Stimulated activated CD8-positive, alpha-beta memory T cell treated with anti-CD3 and anti-CD28 coated beads, Interleukin-7, amount 100 ng/mL, for 4 hours (primary cell): ENCODE measurements at places on chromosomes 6 and 20.

DNA sequence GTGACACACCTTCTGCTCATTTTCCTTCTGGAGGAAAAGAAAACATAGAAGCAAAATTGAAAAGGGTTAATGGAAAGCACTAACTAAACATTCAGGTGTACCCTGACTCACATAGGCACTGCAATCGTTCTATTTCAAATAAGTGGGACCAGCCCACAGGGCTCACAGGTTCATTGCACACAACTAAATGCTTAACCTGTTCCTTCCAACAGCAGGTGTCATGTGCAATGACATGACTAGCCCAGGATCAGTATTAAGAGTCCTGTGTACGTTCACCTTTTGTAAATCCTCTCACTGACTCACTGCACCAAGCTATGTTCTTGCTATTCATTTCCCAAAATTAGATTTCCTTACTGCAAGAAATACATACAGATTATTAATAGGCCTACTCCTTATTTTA is 151.3 kb downstream of the GMPR start:
- DNase-seq = no peak

DNA sequence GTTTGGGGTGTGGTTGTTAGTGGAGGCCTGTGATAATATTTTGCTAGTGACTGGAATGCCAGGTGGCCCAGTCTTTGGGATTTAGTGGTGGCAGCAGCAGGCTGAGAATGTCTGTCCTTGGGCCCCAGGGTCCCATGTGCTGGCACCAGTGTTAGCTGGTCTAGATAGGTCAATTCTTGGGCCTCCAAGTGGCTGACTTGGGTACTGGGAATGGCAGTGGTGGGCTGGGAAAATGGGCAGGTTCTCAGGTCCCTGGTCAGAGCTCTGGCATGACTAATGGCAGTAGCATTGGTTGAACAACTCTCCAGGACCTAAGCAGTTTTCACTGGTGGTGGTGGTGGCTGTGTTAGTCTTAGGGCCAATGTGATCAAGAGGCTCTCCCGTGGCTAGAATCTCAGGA is 50.3 kb downstream of the OLIG3 start:
- no peak for DNase-seq

DNA sequence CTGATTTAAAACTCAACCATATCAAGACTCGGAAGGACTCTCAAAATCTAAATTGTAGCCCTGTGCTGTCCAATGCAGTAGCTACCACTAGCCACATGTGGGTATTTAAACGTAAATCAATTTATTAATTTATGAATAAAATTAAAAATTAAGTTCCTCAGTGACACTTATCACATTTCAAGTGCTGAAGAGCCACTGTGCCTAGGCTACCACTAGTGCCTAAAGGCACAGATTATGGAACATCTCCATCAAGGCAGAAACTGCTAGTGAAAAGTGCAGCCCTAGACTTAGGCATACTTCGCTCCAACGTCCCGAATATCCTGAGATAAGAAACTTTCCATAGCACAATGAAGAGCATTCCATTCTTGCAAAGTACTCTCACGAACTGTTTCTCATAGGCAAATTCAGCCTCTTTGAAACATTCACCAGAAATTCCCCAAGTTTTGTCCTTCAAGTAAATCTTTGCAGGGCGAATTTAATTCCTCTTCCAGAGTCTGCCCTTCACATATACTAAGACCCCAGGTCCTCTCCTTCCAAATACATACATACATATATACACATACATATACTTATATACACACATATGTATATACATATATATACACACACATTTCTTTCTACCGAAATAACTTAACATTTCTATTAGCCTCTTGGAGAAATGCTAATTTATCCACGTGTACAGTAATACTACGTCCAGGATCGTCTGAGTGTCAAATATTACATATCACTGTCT is 1.3 kb downstream of the SUPT3H start:
- no peak for DNase-seq

GRCh38 chr6:102137859-102138258 is 744.4 kb downstream of the GRIK2 start:
- DNase-seq = no peak

DNA sequence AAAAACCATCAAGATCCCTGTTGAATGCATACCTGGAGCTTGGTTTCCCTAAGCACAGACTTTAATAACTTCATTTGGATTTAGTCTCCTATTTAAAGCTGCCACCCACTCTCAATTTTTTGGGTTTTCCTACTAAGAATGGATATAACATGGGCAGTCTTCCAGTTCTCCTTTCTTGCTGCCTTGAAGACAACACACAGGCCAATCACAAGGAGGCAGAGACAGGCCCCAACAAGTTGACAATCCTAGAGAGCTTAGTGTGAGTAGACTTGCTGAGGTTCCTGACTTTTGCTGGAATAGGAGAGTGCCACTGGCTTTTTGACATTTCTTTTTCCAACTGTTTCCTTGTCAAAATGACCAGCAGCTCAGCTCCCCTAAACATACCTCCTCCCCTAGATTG is 112.3 kb upstream of the ESR1 start:
- DNase-seq = no peak

- DNase-seq = peak; percentile 33
Measured at GRCh38 chr6:52881996-52882841, 27.3 kb downstream of the GSTA3 start.

GRCh38 chr6:111989743-111990142 is 64.2 kb upstream of the CCN6 start:
- DNase-seq = no peak

GRCh38 chr6:88704980-88705379 is 258.4 kb downstream of the RNGTT start:
- DNase-seq = no peak

DNA sequence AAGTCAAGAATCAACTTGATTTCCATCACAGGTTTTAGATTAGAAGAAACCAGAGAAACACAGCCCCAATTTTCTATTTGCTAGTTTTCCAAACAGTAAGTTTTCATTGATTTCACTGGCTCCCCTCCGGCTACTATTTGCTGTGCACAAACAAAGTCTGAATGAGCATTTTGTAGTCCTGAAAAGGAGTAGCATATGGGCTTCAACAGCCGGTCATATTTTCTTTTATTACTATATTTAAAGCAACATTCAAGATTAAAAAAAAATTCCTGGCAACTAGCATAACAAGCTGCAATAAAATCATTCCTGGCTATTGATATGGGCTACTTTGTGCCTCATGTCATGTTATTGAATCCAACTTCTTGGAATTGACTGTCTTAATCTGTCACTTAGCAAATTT is 48.3 kb downstream of the CARMIL1 start:
- no peak for DNase-seq

GRCh38 chr6:158837684-158838625 is 18.8 kb upstream of the EZR start:
- DNase-seq = no peak

GRCh38 chr20:23641936-23642751 is 4.4 kb upstream of the CST3 start:
- DNase-seq = no peak

DNA sequence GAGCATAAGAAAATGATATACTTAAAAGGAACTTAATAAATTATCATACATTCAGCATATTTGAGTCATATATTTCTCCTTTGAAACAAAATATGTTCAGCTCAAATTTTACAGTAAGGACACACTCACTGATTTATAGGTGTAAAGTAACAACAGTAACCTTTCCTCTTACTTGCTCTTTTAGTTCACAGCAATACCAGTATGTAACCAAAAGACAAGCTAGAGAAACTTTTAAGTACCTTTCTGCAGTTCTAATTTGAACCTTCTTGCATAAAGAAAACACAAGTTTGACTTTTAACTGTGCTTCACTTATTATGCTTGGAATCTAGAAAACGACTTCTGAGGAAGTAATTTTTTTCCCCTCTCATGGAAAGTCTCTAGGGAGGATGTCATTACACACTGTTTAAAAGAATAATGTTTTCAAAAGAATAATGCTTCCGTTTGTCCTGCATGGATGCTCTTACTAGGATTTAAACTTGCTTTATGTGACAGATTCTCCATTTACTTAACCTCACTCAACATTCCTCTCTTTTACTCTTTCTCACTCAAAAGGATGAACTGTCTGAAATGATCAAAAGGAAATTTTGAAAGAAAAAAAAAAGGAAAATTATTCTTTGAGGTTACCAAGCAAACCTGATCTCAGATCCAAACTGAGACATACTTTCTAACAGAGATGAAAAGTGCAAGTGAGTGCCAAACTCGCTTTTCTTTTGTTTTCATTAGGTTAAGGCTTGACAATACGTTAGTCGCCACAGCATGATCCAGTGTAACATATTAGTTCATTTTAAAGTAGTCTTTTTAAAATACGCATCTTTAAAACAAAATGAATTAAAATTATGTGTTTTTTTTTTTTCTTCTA is 22.4 kb upstream of the CALHM6 start:
- no peak for DNase-seq

- no peak for DNase-seq
Measured at GRCh38 chr6:135525594-135525993, 28.1 kb upstream of the AHI1 start.

DNA sequence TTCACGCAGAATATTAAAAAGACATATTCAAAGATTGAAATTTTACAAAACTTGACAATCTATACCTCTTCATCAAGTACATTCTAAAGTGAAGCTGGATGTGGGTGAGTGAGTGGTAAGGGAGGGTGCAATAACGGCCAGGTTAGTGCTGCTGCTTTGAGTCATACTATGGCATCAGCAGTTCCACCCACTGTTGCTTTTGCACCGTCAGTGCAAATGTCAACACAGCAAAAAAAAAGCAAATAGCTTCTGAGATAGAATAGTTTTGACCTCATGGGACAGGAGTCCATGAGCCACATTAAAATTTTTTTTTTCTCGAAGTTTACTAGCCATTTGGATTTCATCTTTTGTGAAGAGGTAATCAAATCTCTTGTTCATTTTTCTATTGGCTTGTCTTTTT is 31.8 kb downstream of the PSMF1 start:
- no peak for DNase-seq
